ENCODE measurements at places on chromosomes 12 and 14.

DNA sequence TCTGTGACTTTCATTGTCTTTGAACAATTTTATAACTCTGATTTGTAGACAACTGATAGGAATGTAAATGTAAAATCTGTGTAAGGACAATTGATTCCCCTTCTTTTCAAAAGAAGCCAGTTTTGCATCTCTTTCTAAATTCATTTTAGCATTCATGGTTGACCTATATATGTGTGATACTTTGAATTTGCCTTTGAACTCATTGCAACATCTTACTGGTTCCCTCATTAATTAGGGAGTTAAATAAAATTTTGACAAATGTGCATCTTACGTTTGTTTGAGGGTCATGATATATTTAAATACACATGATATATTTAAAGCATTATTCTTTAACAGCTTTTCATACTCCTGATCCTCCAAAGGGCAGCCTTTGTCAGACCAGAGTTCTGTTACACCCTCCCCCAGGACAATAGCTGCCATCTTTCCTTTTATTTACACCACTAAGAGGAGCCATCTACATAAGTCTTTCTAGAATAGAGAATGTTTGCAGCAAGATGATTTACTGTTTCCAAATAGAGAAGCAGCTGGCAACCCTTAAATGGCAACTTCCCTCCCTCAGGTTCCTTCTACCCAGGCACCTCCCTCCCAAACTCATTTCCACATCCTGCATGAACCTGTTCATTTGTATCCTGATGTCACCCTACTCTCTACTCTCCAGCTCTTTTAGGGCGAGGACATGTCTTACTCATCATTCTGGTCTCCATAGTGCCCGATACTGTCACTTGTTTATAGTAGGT lies 40.2 kb upstream of the APPL2 start:
- peaks cover 4% of the 10 kb centered on the region for H3K36me3 ChIP-seq
- peaks cover 7% of the 10 kb centered on the region for H3K4me1 ChIP-seq
- no peak for DNase-seq
- H3K4me3 ChIP-seq: no peak overlapping the region
- H3K27me3 ChIP-seq: no peaks in the 10 kb centered on the region

DNA sequence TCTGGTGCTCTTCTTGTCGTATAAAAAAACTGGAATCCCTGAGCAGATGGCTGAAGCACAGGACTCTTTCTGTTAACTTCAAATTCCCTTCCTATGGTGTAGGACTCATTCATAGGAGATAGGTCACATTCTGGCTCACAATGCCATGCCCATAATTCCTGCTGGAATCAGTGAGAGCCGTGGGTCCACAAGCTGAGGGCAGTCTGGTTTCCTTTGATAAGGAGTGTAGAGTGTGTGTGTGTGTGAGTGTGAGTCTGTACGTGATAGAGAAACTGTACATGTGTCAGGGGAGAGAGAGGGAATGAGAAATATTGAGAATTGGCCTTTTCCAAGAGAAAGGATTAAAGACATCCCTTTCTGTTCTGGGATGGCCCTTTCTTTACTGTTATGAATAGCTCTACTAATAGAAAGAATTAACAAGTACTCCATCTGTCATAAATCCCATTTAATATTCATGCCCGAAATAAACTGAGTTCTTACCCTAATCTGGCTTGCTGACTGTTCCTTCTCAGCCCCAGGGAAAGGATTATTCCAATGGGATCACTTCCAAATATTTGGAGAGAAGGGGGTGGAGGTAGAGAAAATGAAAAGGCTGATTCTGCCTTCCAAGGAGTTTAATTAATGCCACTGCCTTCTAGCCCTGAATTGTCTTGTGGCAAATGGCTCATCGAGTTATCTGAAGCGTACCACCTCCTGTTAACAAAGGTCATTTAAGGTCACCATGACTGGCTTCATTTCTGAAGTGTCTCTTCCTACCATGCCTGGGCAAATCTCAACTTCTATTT lies 79.0 kb downstream of the TMX1 start:
- H3K27me3 ChIP-seq: peaks cover 4% of the 10 kb centered on the region
- H3K27ac ChIP-seq: no peak overlapping the region
- no peaks in the 10 kb centered on the region for H3K36me3 ChIP-seq
- H3K4me3 ChIP-seq: no peak overlapping the region
- H3K4me1 ChIP-seq: no peaks in the 10 kb centered on the region

- H3K27me3 ChIP-seq: no peaks in the 10 kb centered on the region
- H3K27ac ChIP-seq: no peak overlapping the region
- H3K36me3 ChIP-seq: peaks cover 56% of the 10 kb centered on the region
- no peak for DNase-seq
- peaks cover 14% of the 10 kb centered on the region for H3K4me1 ChIP-seq
Observed at GRCh38 chr14:50773632-50774541, 57.1 kb downstream of the NIN start.

GRCh38 chr12:15152868-15153267 lies 68.3 kb downstream of the RERG start:
- no peaks in the 10 kb centered on the region for H3K36me3 ChIP-seq
- no peak overlapping the region for H3K4me3 ChIP-seq
- H3K27me3 ChIP-seq: no peaks in the 10 kb centered on the region

DNA sequence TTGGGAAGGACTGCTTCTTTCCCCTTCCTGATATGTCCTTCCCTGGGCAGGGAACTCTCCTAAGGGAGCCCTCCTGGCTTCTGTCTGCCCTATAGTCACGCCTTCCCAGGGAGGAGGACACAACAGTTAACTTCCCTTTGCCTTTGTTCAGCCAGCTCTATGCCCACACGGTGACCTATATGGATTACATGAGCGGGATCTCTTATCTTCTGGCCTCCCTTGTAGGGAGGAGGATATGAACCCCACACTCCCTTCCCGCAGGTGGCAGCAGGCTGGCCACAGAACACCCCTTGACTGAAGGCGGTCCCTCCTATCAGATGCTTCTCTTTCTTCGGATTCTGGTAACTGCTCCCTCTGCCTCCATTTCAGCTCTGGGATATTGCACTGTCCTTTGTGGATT lies 135.6 kb upstream of the MAX start:
- H3K27ac ChIP-seq: no peak overlapping the region
- no peaks in the 10 kb centered on the region for H3K27me3 ChIP-seq
- no peak for DNase-seq
- no peak overlapping the region for H3K4me3 ChIP-seq
- peaks cover 7% of the 10 kb centered on the region for H3K4me1 ChIP-seq
- no peaks in the 10 kb centered on the region for H3K36me3 ChIP-seq

DNA sequence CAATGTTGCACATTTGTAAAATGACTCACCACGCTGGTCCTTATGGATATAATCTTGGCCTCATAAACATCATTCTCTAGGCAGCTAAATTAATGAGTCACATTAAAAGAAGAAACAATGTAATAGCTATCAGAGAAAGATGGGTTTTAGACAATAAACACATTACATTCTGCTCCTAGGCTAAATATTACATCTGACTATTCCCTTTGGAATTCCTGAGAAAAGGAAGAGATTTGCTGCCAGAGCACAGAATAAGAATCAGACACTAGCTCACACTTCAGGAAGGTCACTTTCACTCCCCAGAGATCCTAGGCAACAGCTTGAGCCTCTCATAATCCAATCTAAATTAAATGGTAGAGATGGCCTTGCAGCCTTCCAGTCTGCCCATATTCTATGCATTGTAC lies 218.2 kb downstream of the PTPRO start:
- H3K36me3 ChIP-seq: no peaks in the 10 kb centered on the region
- no peak for DNase-seq
- H3K27ac ChIP-seq: no peak overlapping the region

DNA sequence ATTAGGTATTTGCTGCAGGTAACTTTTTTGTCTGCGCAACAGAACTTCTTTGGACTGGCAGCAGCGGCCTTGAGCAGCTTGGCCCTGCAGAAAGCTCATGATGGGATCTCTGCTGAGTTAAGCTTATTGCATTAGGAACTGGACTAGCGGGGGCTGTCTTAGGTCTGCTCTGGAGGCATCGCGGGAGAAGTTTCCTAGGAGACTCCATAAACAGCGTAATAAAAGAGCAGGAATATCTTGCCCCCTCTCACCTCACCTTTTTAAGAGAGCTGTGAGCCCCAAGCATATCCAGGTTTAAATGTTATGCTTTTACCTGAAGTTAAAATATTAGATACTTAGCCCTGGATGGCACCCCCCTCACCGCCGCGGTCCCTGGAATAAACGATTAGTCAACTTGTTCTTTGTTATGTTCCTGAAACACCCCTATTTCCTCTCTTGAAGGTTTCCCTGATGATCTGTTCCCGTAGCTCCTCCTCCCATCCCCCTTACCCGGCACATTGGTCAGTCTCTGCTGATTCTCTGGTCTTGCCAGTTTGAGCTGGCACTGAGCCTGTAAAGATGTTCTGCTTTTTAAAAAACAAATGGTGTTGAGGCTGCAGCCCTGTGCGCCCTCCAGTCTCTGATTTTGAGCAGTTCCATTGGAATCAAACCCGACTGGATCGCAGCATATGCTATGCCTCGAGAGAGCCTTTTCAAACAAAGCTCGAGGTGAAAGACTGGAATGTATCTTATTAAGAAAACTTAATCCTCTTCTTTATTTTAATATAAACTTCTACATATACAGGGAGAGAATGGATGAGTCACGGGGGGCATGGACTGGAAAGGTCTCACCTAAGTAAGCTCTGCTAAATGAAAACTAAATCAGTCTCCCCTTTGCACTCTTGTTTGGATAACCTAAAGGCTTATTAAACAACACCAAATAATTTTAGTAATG lies 1.9 kb downstream of the MLXIP start:
- H3K4me3 ChIP-seq: peak overlapping the region; percentile 94
- peak; percentile 23 for DNase-seq
- H3K4me1 ChIP-seq: peaks cover 49% of the 10 kb centered on the region

DNA sequence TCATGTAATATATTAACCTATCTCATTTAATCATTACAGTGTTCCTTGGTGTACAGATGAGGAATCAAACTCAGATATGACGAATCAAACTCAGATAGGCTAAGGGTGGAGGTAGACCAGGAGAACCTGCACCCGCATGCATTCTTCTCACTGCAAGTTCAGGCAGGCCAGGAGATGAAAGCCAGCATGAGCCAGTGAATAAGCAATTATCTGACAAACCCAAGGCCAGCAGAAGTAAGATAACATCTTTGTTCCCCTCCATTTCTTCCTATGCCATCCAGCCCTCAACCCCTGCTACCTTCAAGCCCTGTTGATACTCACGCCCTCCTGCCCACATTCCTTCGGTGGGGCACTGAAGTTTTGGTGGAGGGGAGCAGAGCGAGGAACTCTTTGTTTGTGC lies 152.2 kb downstream of the ETV6 start:
- H3K27ac ChIP-seq: no peak overlapping the region
- no peaks in the 10 kb centered on the region for H3K27me3 ChIP-seq
- DNase-seq: no peak
- peaks cover 25% of the 10 kb centered on the region for H3K4me1 ChIP-seq

- no peak overlapping the region for H3K4me3 ChIP-seq
- no peaks in the 10 kb centered on the region for H3K36me3 ChIP-seq
- no peaks in the 10 kb centered on the region for H3K4me1 ChIP-seq
- peaks cover 8% of the 10 kb centered on the region for H3K27me3 ChIP-seq
- no peak for DNase-seq
- H3K27ac ChIP-seq: no peak overlapping the region
Observed at GRCh38 chr14:89125216-89125615, 291.8 kb downstream of the FOXN3 start.

GRCh38 chr12:80226576-80226975 lies 127.2 kb downstream of the OTOGL start:
- no peak for DNase-seq
- no peaks in the 10 kb centered on the region for H3K36me3 ChIP-seq
- no peaks in the 10 kb centered on the region for H3K27me3 ChIP-seq
- no peak overlapping the region for H3K4me3 ChIP-seq
- peaks cover 2% of the 10 kb centered on the region for H3K4me1 ChIP-seq

GRCh38 chr14:62689733-62690132 lies 355.5 kb downstream of the KCNH5 start:
- H3K27me3 ChIP-seq: no peaks in the 10 kb centered on the region
- no peaks in the 10 kb centered on the region for H3K4me1 ChIP-seq
- H3K36me3 ChIP-seq: no peaks in the 10 kb centered on the region
- no peak overlapping the region for H3K4me3 ChIP-seq
- H3K27ac ChIP-seq: no peak overlapping the region

DNA sequence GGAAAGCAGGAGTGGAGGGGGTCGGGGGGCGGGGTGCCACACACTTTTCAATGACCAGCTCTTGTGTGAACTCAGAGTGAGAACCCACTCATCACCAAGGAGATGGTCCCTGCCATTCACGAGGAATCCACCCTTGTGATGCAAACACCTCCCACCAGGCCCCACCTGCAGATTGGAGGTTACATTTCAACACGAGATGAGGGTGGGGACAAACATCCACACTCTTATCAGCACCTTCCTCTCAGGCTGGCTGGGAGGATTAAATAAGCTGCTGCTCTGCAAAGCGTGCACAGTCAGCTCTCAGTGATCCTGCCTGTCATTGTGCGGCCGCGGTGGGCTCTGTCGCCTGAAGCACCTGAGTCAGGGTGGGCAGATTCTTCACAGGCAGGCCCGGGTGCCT lies 39.7 kb downstream of the AACS start:
- H3K4me3 ChIP-seq: no peak overlapping the region
- H3K4me1 ChIP-seq: no peaks in the 10 kb centered on the region
- no peak for DNase-seq

- H3K4me1 ChIP-seq: peaks cover 8% of the 10 kb centered on the region
- DNase-seq: no peak
- H3K4me3 ChIP-seq: no peak overlapping the region
- no peaks in the 10 kb centered on the region for H3K27me3 ChIP-seq
Observed at GRCh38 chr12:19613051-19613535, 173.8 kb downstream of the AEBP2 start.

- DNase-seq: no peak
- H3K4me3 ChIP-seq: no peak overlapping the region
- H3K27me3 ChIP-seq: no peaks in the 10 kb centered on the region
- no peak overlapping the region for H3K27ac ChIP-seq
- no peaks in the 10 kb centered on the region for H3K4me1 ChIP-seq
- peaks cover 9% of the 10 kb centered on the region for H3K36me3 ChIP-seq
Observed at GRCh38 chr12:46492471-46493085, 120.0 kb upstream of the SLC38A2 start.

GRCh38 chr14:99023371-99023770 lies 248.6 kb downstream of the BCL11B start:
- H3K36me3 ChIP-seq: no peaks in the 10 kb centered on the region
- no peak overlapping the region for H3K27ac ChIP-seq
- H3K27me3 ChIP-seq: peaks cover 2% of the 10 kb centered on the region
- H3K4me1 ChIP-seq: peaks cover 20% of the 10 kb centered on the region

DNA sequence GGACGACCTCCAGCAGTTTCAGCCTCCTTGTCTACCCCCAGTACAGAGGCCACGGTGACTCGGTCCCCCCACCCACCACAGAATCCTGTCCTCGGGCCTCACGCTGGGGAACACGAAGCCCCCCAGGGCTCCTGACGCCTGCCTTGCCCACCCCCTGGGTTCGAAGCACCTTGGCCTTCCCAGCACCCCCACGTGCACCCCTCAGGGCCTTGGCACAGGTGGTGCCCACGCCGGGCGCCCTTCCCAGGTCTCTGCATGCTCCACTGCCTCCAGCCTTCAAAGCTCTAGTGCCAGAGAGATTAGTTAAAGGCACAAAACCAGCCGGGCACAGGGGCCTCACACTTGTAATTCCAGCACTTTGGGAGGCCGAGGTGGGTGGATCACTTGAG lies 61.8 kb downstream of the NOC4L start:
- peaks cover 20% of the 10 kb centered on the region for H3K27me3 ChIP-seq
- DNase-seq: no peak
- no peaks in the 10 kb centered on the region for H3K36me3 ChIP-seq
- no peak overlapping the region for H3K27ac ChIP-seq
- no peaks in the 10 kb centered on the region for H3K4me1 ChIP-seq

- DNase-seq: no peak
- no peak overlapping the region for H3K27ac ChIP-seq
- H3K4me1 ChIP-seq: no peaks in the 10 kb centered on the region
Observed at GRCh38 chr14:62776300-62776699, 269.0 kb downstream of the KCNH5 start.
